GM23248 (cell line): ENCODE measurements at places on chromosomes 12 and 14. TPM values are rescaled to one million over a fixed set of nuclear protein-coding genes. Genes with fewer than 3 reads are reported as not detected.

HCAR2 gene
- not detected in 2 replicates for total RNA-seq

WBP11 gene
- 5.5 and 11.8 TPM in 2 replicates for total RNA-seq

ASPG gene
- total RNA-seq, result not detected in 2 replicates

DNA sequence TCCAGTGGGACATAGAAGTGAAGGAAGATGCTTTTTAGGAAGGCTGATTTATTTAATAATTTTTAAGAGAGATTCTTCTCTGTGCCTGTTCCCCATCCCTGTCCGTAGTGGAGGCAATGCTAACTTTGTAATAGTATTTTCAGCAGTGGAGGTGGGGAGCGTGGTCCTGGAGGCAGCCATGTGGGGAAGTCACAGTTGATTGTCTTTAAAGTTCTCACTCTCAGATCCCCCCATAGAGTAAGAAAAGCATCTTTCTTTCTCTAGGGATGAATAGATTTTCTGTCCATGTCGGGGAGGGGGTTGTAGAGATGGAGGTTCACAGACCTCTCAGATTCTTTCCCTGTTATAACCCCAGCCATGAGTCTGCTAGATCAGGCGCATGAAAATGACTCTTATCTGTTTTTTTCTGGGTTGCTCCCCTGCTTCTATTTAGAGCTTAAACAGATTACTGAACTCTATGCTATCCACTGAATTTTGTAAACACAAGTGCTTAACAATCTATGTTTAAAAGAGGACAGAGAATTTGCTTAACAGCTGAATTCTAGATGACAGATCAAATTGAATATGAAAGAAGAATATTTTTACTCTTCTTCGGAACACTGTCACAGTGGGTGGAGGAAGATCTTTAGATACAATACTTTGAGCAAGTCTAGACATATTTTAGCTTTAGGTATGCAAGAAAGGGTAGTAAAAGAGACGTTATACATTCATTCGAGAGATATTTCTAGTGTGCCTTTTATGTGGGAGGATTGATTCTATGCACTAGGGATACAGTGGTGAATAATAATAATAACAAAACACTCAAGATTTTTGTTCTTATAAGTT lies 25.3 kb downstream of the TMEM117 start:
- no peaks in the 10 kb centered on the region for H3K27me3 ChIP-seq
- H3K4me1 ChIP-seq, result no peaks in the 10 kb centered on the region
- no peak overlapping the region for H3K4me3 ChIP-seq
- no peak for DNase-seq
- H3K27ac ChIP-seq, result no peak overlapping the region

DNA sequence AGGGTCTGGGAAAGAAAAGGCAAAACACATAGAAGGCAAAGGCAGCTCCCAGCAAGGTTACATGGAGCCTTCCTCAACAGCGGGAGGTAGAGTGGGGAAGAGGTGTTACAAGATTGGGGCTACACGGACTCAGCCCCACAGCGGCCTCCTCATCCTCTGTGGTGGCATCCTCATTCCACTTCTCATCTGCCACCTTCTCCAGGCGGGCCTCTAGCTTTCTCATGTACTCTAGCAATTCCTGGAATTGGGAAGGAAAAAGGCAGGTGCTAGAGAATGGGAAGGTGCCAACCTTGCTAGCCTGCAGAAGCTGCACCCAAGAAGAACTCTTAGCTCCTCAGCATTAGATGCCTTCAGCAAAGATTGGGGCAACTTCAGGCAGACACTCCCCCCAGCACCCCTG lies 13.2 kb downstream of the CALCOCO1 start:
- no peak overlapping the region for H3K27ac ChIP-seq
- peaks cover 34% of the 10 kb centered on the region; the same call in 1 of the 2 replicates for H3K36me3 ChIP-seq
- H3K4me3 ChIP-seq, result no peak overlapping the region
- no peaks in the 10 kb centered on the region for H3K4me1 ChIP-seq

DNA sequence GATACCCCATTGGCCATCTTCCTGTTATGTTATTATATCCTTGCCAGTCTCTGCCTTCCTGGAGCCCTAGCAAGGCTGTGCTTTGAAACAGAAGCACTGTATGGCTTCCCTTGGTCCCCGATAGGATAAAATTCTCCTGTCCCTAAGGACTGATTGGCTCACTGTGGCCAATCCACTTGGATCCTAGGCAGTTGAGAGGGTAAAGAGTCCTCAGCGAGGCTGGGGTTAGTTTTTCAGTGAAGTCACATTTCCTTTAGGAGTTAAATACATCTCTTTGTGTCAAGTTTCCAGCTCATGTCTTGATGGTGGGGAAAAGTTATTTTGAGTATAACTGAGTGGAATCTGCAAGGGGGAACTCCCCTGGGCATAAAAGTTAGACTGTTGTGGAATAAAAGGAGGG lies 7.3 kb downstream of the AACS start:
- no peak overlapping the region for H3K27ac ChIP-seq
- 0 out of 2 replicates have a peak, but pooled peaks cover under 1% of the 10 kb centered on the region for H3K4me1 ChIP-seq
- DNase-seq, result no peak
- H3K4me3 ChIP-seq, result no peak overlapping the region
- no peaks in the 10 kb centered on the region for H3K36me3 ChIP-seq

DNA sequence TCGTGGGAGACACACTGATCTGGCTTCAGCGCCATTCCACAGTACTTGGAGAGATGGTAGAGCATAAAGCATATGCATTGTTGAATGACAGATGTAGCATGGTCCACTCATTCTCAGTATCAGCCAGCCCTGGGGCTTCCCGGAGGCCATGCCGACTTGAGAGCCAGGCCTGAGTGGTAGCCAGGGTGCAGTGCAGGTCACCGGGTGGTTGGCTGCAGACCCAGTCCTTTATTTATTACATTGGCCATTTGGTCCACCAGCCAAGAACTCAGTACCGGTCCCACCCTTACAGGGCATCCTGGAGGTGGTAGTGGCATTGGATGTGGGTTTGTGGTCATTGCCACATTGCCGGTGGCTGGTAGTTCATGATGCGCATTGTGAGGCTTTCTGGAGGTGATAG lies 121.6 kb upstream of the RTL1 start:
- H3K36me3 ChIP-seq, result peaks cover 3% of the 10 kb centered on the region; the same call in 1 of the 2 replicates
- DNase-seq, result no peak
- no peaks in the 10 kb centered on the region for H3K4me1 ChIP-seq
- H3K27me3 ChIP-seq, result no peaks in the 10 kb centered on the region

DNA sequence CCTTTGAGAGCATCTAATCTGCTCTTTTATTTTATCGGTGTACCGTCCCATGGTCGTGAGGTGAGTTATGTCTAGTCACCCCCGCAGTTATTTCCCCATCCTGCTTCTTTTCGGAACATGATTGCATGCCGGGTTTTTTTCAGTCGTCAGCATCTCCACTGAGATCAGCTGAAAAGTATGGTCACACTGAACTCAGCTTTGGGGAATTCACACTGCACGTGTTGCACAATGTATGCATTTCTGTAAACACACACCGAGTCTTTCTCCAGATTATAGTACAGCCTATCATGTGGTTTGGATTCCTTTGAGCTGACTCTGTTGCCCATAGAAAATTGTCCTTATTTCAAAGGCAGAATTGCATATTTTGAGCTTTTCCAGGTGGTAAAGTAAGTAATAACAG lies 24.6 kb downstream of the PLXNC1 start:
- no peaks in the 10 kb centered on the region for H3K27me3 ChIP-seq
- peak; percentile 97 for DNase-seq
- peak overlapping the region; percentile 63 for H3K27ac ChIP-seq
- H3K4me3 ChIP-seq, result peak overlapping the region; percentile 41
- peaks cover 27% of the 10 kb centered on the region for H3K4me1 ChIP-seq

DNA sequence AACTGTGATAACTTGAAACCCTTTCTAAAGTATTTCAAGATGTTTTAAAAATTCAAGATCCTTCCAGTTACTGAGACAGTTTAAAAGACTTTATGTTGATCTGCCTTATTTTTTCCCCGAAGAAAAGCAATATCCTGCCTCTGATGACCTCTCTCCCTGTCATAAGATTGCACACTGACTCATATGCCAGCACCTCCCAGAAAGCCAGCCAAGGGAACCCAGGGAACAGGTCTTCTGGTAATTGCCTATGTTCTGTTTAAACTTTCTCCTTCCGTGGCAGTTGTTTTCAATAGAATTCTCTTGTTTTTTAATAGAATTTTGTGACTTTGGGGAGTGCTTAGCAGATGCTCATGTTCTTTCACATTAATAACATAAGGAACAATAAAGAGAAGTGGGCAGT lies 300.2 kb upstream of the PRKD1 start:
- peak; percentile 82 for DNase-seq
- H3K4me3 ChIP-seq, result peak overlapping the region; percentile 28
- peaks cover 27% of the 10 kb centered on the region for H3K4me1 ChIP-seq
- no peaks in the 10 kb centered on the region for H3K36me3 ChIP-seq

GRCh38 chr12:28082096-28082495 lies 108.2 kb upstream of the CCDC91 start:
- no peak overlapping the region for H3K4me3 ChIP-seq
- DNase-seq, result peak; percentile 61
- no peaks in the 10 kb centered on the region for H3K27me3 ChIP-seq
- H3K4me1 ChIP-seq, result peaks cover 21% of the 10 kb centered on the region; the same call in 1 of the 2 replicates
- H3K27ac ChIP-seq, result no peak overlapping the region

- DNase-seq, result no peak
- H3K4me3 ChIP-seq, result no peak overlapping the region
- H3K27ac ChIP-seq, result no peak overlapping the region
- H3K4me1 ChIP-seq, result peaks cover 8% of the 10 kb centered on the region; the same call in 1 of the 2 replicates
These were observed 59.6 kb downstream of the ANAPC7 start for GRCh38 chr12:110343736-110344555.

DNA sequence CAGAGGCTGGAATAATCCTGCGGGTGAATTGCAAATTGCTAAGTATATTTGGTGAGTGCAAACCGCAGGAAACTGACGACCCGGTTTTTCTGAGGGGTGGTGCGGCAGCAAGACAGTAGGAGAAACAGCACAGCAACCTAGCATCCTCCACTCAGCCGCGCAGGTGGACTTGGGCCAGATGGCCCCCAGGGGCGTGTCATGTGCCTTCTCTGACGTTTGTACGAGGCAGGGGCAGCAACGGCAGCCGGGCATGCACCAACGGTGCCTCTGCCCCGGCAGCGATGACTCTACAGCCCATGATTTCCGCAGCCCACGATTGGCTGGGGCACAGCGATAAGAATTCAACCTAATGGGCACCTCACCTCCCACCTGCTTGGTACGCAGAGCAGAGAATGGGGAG lies 11.1 kb upstream of the CLEC2A start:
- H3K4me3 ChIP-seq, result no peak overlapping the region
- H3K4me1 ChIP-seq, result no peaks in the 10 kb centered on the region
- H3K36me3 ChIP-seq, result no peaks in the 10 kb centered on the region
- DNase-seq, result no peak
- no peak overlapping the region for H3K27ac ChIP-seq
- H3K27me3 ChIP-seq, result peaks cover 40% of the 10 kb centered on the region

DNA sequence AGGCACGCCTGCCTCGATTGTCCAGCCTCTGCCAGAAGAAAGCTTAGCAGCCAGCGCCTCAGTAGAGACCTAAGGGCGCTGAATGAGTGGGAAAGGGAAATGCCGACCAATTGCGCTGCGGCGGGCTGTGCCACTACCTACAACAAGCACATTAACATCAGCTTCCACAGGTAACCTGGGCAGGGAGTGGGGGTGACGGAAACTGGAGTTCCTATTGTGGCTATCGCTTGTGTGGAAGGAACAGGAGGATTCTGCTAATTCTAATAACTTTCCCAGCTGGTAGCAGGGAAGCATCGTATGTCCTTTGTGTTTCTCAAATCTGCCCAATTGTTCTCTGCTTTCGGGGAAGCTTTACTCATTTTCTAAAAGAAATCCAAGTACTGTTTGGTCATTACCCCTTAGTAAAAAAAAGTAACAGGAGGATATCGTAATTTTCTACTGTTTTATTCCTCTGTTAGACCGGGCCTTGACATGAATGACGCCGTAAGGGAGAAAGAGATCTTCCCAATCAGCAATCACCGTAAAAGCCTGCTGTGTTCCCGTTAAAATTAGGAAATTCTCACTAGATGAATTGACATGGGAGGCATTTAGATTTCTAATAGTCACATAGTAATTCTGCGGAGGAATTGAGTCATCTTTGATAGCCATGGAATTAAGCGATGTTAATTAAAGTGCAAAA lies 449 bp downstream of the THAP2 start:
- peak overlapping the region; percentile 98 for H3K4me3 ChIP-seq
- peak overlapping the region; percentile 99 for H3K27ac ChIP-seq
- no peaks in the 10 kb centered on the region for H3K27me3 ChIP-seq
- peaks cover 25% of the 10 kb centered on the region for H3K4me1 ChIP-seq

DNA sequence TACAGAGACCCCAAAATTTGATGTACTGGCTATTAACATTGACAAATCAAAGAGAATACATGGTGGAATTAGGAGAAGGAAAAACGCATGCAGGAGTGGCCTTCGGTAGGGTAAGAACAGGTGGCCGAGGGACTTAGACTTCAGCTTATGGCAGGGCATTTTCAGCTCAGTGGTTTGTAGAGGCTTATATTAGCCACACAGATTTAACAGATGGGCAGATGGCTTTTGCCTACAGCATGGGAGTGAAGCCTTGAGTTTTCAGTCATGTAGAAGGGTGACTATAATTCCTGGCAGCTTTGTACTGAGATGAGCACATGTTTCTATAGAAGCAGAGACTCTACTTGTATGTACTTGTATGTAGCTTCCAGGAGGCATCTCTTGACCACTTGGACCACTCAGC lies 40.9 kb upstream of the PLEKHA5 start:
- H3K4me1 ChIP-seq, result no peaks in the 10 kb centered on the region
- DNase-seq, result no peak
- H3K36me3 ChIP-seq, result no peaks in the 10 kb centered on the region
- H3K27me3 ChIP-seq, result no peaks in the 10 kb centered on the region

DNA sequence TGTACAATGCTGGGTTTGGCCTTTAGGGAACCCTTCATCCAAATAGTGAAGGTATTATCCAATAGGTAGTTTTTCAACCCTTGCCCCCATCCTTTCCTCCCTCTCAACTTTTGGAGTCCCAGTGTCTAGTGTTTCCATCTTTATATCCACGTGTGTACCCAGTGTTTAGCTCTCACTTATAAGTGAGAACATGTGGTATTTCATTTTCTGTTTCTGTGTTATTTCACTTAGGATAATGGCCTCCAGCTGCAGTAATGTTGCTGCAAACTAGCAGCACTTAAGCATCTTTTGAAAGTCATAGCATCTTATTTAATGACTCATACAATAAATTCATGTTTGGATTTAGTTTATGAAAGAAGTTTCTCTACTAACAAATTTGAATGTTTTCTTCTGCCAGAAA lies 442.5 kb downstream of the NELL2 start:
- H3K27ac ChIP-seq, result no peak overlapping the region
- no peaks in the 10 kb centered on the region for H3K27me3 ChIP-seq
- no peak for DNase-seq
- no peaks in the 10 kb centered on the region for H3K36me3 ChIP-seq
- no peaks in the 10 kb centered on the region for H3K4me1 ChIP-seq
- no peak overlapping the region for H3K4me3 ChIP-seq

- DNase-seq, result peak; percentile 97
These were observed at the start of gene NID2 for GRCh38 chr14:52068615-52069306. Gene NID2, minus strand, starts transcription at chr14:52069059. Its CDS starts 65 bp downstream, at chr14:52068994.
